ENCODE measurements at places on chromosomes 16 and 17.

DNA sequence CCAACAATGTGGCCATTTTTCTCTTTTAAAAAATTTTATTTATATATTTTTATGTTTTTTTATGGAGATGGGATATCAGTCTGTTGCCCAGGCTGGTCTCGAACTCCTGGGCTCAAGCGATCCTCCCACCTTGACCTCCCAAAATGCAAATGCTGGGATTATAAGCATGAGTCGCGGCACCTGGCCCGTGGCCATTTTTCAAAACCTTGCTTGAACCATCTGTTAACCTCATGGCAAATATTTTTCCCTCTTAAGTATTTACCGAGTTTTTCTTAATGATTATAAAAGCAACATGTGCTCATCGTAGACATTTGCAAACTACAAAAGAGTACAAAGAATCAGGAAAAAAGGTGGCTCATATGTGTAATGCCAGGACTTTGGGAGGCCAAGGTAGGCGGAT lies 127.6 kb downstream of the ABCC6 start:
- DNase-seq, result no peak

- DNase-seq, result no peak
Measured at GRCh38 chr16:79372503-79373184, 227.9 kb downstream of the MAF start.

DNA sequence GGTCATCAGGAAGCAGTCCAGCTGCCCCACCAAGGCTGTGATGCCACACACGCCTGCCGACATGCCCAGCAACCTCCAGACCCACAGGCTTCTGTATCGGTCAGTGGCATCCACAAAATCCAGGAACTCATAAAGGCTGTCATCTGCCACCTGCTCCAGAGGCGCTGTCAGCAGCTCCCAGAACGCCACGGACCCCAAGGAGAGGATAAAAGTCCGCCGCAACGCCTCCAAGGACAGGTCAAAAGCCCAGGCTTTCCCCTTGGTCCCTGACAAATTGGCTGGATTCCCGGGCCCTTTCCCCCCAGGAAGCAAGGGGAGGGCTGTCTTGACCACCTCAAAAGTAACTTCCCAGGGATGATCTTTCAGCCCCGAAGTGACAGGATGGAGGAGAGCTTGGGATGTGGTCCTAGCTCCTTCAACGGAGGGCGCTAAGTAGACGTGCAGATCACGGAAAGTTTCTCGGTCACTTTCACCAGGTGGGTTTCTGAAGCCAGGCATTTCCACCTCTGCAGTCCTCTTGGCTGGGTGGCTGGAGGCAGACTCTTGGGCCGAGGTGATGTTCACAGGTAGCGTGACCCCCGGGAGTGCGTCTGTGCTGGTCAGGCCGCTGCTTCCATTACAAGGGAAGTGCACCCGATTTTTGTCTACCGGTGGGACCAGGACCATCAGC lies 854 bp downstream of the MFSD6L start:
- no peak for DNase-seq

DNA sequence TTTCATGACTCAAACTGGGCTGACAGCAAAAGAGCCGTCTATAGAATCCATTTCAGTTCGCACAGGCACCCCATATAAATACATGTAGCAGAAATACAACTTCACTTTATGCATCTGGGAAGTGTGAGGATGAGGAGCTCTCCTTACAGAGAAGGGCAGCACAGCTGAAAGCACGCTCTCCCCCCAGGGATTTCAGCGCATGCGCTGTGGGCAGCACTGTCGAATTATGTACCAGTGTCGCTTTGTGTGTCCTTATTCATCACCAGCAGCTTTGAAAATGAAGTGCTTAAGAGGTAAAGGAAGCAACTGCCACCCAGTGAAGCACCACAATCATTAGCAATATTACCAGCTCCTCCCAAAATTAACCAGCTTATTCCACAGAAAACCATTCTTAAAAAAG lies 39.9 kb downstream of the CEP95 start:
- DNase-seq, result no peak

GRCh38 chr16:27203507-27204311 lies at the start of gene KDM8:
KDM8 (plus strand) TSS chr16:27203526; CDS start chr16:27210124, 6,598 bp downstream.
- peak; percentile 100 for DNase-seq

- no peak for DNase-seq
Measured at GRCh38 chr16:58119509-58119845, 9.7 kb downstream of the CFAP20 start.

- no peak for DNase-seq
Measured at GRCh38 chr16:3243882-3244281, 8.9 kb upstream of the ZNF200 start.
